Stimulated activated CD8-positive, alpha-beta memory T cell treated with anti-CD3 and anti-CD28 coated beads, Interleukin-15, amount 100 ng/mL, for 48 hours (primary cell): ENCODE measurements at places on chromosomes 1 and 21.

DNA sequence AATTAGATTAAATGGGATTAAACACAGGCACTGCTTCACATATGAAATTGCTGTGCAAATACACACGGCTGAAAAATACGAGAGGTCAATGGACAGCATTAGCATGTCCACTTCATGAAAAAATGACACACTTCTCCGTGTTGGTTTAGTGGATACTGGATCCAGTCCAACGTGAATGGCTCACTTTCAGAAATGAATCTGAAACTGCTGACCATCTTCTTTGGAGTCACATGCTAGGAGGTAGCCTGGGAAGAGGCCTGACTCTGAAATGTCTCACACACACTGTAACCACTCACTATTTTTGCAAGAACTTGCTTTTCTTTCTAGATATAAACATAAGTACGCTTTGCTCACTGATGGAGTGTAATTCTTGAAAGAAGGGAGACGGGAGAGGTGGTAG, 127.3 kb downstream of the HLCS start:
- DNase-seq: no peak

DNA sequence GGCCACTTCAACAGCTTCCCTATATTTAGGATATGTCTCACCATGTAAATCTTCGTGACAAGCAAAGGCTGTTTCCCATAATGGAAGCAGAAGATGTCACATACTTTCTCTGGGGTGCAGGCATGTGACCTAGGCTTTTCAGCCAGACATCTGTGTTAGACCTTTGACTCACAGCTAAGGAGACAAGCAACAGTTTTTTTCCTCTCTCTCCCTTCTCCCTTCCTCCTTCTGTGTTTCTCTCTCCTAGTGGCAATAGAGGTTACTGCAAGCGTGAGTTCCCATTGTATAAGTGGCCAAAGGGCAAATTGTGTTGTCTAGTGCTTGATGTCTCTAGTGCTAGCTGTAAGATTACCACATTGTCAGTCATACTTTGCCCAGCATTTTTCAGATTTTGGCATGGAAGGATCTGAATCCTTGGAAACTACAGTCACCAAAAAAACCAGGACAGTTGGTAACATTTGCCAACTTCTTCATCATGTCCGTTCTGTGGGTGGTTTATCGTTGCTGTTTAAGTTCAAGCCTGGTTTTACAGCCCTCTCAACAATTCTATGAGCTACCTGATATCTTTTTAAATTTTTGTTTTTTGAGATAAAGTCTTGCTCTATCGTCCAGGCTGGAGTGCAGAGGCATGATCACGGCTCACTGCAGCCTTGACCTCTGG, 44.4 kb upstream of the RABGAP1L start:
- DNase-seq: no peak

- DNase-seq: no peak
These were observed 6.7 kb upstream of the PTPN14 start for GRCh38 chr1:214557952-214558735.

DNA sequence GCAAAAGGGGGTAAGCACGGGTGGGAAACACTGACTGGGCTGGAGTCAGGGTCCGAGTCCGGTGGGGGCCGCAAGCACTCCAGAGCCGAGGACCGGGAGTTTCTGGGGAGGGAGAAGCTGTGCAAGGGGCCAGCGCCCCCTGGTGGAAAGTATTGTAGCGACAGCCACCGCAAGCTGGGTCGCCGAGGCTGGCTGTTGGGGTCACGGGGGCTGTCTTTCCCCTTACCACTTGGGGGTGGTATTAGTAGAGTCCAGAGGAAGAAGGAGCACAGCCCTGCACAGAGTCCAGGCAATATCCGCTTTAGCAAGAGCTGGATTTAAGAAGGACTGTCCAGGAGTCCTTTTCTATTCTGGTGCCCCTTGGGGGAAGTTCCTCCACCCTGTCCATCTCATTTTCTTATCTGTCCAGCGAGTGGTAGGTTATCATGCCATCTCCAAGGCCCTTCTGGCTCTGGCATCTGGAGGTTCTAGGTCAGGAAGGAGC, 17.9 kb upstream of the ETV3 start:
- peak; percentile 64 for DNase-seq

DNA sequence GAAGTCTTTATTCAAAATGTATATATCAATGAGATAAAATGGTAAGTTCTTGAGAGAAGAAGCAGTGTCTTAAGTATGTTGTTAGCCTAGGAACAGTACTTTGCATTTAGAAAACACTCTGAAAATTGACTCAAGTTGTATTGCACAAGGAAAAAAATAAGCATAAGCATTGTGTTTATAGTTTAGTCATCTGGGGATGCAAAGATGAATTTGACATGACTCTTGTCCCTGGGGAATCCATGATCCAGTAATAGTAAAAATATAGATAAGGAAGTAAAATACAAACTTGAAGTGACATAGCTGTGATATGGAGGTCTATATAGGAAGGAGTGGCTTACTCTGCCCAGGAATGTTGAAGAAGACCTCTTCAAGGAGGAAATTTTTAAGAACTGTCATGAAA, 185.0 kb upstream of the PTBP2 start:
- DNase-seq: no peak

GRCh38 chr1:191498318-191498717, 659.9 kb upstream of the RGS18 start:
- no peak for DNase-seq

DNA sequence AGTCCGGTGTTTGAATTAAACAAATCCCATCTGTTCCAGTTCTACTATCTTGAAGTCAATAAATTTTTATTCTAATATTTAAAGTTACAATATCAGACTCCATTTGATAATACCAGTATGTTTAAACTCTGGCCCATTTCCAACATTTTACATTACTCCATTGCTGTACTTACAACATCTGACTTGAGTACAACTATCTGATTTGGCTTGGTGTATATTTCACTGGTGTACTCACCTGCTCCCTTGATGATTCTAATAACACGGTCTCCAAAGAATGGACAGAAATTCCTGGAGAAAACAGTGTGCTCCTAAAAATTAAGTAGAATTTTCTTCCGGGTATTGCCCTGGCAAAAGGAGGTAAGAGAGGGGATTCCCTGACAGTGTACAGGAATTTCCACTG, 680.5 kb upstream of the ADAMTS5 start:
- no peak for DNase-seq

- DNase-seq: peak; percentile 16
These were observed 618 bp downstream of the JAM2 start for GRCh38 chr21:25639551-25640201.

DNA sequence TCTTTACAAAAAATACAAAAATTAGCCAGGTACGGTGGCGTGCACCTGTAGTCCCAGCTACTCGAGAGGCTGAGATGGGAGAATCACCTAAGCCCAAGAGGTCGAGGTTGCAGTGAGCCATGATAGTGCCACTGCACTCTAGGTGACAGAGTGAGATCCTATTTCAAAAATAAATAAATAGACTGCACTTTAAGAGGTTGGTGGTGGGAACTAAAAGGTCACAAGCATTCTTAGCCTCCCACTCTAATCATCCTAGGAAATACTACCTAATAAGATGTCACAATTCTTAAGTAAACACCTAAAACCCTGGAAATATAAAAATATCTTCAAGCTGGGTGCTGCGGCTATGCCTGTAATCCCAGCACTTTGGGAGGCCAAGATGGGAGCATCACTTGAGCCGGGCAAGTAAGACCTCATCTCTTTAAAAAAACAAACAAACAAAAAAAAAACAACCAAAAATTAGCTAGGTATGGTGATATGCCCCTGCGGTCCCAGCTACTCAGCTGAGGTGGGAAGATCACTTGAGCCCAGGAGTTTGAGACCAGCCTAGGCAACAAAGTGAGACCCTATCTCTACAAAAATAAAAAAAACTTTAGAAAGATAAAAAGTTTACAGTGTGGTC, 4.1 kb downstream of the DCAF8 start:
- no peak for DNase-seq
